Foreskin melanocyte (primary cell): ENCODE measurements at places on chromosomes 4 and X.

GRCh38 chrX:25597551-25597950, 540.6 kb upstream of the MAGEB18 start:
- DNase-seq, result no peak

DNA sequence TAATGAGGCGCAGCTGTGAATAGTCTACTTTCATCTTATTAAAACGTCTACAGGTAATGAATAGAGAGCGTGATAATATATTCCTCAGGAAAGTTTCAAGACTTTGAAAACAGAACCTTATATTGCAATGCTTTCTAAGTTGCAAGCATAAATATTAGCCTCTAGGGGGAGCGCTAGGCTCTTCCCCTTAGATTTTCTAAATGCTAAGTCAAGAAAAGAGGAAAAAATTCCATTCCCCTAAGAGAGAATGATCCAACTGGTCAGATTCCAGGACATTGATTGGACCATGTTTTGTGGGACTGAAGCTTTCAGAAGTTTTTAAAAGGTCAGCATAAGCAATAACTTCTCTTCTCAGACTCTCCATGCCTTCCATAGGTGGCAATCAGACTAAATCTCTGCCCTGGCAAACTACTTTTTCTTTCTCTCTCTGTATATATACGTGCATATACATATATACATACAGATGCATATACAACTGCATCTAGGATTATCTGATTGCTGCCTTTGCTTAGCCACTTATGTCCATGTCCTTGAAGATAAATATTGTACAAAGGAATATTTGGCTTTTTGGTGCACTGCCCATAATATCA, 492.9 kb downstream of the INPP4B start:
- DNase-seq, result peak; percentile 79

GRCh38 chr4:99852199-99852749, 35.6 kb downstream of the DAPP1 start:
- DNase-seq, result no peak

GRCh38 chrX:413322-414201, 26.9 kb upstream of the PPP2R3B start:
- DNase-seq, result no peak

- peak; percentile 64 for DNase-seq
Observed at GRCh38 chr4:109444182-109444844, 10.7 kb downstream of the SEC24B start.

- peak; percentile 55 for DNase-seq
Observed at GRCh38 chr4:185914583-185915199, 102.7 kb upstream of the SORBS2 start.

- DNase-seq, result no peak
Observed at GRCh38 chrX:147570483-147570882, 341.2 kb upstream of the FMR1 start.

DNA sequence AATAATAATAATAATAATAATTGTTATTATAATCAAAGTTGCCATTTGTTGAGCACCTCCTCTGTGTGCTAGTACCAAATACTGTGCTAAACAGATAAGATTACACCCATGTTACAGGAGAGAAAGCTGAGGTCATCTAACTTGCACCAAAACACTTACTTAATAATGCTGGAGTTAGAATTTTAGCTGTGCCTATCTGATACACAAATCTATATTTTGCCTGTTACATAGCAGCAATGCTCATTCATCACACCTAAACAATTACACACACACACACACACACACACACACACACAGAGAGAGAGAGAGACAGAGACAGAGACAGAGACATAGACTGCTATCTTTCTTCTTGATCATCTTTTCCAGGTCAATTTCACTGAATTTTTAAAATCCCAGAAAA, 170.9 kb upstream of the KLF3 start:
- no peak for DNase-seq

GRCh38 chrX:17814059-17814458, 47.0 kb downstream of the RAI2 start:
- DNase-seq, result no peak

DNA sequence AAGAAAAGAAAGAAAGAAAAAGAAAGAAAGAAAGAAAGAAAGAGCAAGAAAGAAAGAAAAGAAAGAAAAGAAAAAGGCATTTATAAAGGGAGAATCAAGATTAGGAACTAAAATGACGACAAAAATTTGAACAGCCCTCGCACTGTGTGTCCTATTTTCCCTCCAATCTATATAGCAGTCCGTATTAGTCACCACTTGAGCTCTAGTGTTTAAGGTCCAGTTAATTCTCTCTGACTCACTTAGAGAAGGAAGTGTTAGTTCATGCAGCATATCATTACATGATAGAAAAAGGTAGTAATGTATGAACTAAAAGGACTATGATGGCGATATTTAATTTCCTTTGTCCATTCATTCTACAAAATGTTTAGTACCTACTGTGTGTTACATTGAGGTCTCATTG, 122.7 kb downstream of the CBLL2 start:
- DNase-seq, result no peak

DNA sequence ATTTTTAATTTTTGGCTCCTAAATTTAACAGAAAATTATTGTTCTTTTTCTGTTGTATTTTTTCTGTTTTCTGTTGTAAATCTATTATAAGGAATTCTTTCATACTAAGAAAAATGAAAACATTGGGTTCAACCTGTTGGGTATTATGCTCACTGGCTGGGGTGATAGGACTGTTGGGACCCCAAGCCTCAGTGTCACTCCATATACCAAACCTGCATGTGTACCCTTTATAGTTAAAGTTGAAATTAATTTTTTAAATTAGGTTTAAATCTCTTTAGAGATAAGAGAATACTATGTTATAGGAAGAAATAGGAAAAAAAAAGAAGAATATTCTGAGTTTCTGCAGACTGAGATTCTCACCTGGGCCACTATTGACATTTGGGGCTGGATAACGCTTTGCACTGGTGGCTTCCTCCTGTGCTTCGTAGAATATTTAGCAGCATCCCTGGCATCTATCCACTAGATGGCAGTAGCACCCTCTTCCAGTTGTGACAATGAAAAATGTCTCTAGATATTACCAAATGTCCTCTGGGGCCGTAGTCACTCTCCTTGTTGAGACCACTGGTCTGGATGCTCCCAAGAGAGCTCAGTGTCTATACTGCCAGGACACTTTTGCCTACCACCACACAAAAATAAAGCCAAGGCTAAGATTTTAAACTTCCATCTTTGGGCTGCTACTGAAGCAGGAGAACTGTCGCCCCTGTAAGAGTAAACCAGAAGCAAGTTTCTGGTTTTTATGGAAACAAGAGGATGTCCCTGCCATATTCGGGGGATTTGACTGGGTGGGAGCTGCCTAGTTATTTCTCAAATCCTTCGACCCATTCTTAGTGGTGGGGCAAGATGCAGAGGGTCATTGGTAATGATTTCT, 22.4 kb upstream of the CLTRN start:
- DNase-seq, result no peak

DNA sequence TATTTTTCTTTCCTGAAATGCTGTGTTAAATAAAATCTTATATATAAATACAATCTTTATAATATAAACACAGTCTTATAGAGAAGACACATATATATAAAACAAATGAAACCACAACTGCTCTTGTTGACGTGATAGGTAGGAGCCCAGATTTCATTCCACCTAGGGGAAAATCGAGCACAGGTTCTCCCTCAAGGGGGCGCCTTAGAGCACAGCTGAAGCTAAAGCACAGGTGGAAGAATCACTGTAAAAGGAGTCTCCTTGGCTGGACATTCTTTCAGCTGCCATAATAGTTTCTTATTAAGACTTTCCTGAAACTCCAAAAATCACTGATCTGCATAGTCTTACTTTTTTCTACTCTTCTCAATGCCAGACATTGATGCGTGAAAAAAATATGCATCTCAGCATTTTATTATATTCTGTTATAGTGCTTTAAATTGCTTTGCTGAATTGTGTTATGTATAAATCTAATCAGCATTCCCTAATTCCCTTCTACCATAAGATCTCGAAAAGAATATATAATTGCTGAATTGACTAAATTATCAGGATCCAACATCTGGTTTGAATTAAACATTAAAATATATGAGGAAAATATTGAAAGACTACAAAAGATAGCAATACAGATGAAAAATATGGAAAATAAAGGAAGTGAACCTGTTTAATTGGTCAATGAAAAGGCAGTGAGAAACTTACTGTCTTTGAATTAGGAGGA, 25.5 kb upstream of the RXFP1 start:
- DNase-seq, result no peak

GRCh38 chrX:147173594-147173993, 359.1 kb upstream of the CXorf51A start:
- no peak for DNase-seq

DNA sequence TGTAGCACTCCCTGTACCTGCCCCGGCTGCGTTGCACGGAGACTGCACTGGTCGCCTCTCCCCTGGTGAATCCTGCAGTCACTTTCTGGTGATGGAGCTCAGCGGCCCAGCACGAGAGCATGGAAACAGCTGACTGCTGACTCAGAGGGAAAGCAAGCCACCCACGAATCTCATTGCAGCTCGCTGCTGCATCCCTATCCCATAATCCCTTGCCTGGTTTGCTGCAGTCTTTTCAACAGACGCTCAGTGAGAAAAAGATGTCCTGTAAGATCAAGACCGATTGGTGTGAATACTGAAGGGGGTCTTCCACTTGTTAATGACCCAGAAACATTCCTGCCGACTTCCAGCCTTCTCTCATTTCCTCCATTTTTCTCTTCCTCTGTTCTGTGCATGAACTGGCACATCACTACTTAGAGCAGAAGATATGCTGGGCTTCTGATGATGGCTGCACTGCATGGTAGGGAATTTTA, 52.9 kb downstream of the TRIM2 start:
- DNase-seq, result peak; percentile 60

DNA sequence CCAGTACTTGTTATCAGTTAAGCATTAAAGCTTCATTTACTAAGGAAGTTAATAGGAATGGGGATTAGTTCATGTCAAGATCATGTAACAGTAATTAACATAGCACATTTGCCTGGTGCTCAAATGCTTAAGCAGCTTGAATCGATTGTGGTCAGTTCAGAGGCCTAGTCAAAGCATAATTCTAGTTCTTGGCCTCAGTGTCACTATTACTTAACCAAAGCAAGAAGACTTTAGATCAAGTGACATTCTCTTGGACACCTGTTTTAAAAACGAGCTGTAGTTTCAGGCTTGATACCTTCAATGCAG, 115.2 kb upstream of the BMPR1B start:
- DNase-seq, result no peak

DNA sequence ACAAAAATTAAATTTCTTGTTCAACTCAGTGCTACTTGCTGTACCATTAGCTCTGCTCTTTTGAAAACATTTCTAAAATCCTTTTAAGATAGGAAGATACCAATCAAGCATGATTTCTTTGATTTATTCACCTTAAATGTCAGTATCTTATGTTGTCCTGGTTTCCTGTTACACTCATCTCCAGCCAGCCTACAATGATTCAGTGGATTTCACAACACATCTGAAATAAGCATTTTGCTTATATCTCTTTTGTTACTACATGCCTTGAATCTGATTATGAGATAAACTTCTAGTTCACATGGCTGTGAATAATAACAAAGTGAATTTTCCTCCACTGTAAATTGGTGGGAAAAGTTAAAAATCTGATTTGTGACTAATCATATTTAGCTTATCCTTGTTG, 112.5 kb upstream of the BMP3 start:
- no peak for DNase-seq

DNA sequence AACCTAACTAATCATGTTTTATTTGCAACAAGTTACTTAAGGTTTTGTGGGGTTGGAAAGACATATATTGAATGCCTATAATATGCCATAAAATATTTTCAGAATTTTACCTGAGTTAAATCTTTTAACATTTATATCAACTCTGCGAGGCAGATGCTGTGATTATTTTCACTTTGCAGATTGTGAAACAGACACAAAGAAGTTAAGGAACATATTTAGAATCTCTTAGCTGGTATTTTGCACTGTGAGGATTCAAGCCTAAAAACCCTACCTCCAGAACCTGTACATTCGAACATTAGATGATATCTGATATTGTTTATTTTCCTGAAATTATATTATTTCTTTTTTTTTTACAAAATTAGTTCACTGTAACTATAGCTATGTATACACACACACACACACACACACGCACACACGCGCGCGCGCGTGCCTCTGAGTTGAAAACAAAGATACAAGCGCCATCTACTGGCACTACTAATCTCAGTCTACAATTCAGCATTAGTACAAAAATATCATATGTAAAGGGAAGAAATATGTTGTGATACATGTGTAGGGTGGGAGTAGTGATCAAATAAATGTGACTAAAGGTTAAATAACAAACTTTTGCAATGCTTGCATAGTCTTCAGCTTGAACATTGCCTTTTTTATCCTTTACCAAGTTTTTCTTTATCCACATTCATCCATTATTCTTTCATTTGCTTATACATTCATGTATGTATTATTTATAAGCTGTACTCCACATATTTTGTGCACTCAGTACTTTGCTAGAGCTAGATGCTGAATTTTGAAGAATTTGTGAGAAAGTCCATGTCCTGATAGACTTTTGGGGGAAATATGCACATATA, 61.5 kb downstream of the ANXA10 start:
- peak; percentile 70 for DNase-seq

- DNase-seq, result peak; percentile 34
Observed at GRCh38 chr4:140691369-140691768, 64.8 kb downstream of the TBC1D9 start.

DNA sequence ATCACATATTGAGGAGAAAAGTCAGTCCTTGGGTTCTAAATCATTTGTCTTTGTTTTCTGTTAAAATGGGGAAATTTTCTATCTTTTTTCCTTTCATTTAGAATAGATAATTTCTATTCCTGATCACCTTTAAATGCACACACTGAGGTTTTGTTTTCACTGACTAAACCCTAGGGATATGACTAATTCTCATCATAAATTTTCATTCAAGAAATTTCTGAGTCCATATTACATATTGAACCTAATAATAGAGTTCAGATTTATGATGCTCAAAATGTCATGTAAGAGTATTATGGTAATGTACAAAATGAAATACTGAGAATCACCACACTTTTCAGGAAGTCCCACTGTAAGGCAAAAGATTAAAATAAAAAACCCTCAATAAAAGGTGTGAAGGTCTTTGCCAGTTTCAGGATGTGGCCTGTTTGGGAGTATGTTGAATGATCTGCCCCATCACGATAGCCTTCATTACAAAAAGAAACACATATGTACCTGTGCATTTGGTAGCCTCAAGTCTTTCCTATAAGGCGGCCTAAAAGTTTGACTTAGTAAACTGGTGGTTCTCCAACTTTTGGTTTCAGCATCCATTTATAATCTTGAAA, 49.4 kb downstream of the LEF1 start:
- DNase-seq, result no peak

- no peak for DNase-seq
Observed at GRCh38 chr4:189921058-189921457, 19.6 kb upstream of the FRG1 start.

GRCh38 chr4:121656269-121656641, 40.5 kb downstream of the ANXA5 start:
- DNase-seq, result peak; percentile 49

DNA sequence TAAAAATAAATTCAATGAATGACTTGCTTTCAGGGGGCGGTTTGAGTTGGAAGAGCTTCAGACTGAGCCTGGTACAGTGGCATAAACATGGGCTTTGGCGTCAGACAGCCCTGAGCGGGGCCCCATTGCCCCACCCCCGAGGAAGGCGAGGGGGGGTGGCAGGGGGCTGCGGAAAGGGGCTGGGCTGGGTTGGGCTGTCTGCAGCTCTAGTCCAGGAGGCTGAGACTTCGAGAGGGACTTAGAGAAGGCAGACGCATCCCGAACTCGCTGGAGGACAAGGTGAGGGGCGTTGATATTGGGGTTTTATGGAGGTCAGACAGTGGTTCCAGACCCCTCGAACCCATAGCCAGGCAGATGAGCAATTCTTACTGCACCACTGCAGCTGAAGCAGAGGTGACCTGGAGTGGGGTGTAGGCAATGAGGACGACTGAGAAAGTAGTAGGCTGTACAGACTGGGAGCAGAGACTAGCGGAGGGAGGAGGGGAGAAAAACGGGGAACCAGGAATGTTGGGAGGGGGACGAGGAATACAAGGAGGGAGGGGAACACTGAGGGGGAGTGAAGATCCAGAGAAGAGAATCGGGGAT, at the start of gene MAGED2:
Gene MAGED2, plus strand, starts transcription at position 222 of the 585 bp plus-strand sequence. CDS start 1,587 bp downstream, outside the sequence.
- peak; percentile 24 for DNase-seq
